ENCODE measurements at places on chromosomes 4 and X.

DNA sequence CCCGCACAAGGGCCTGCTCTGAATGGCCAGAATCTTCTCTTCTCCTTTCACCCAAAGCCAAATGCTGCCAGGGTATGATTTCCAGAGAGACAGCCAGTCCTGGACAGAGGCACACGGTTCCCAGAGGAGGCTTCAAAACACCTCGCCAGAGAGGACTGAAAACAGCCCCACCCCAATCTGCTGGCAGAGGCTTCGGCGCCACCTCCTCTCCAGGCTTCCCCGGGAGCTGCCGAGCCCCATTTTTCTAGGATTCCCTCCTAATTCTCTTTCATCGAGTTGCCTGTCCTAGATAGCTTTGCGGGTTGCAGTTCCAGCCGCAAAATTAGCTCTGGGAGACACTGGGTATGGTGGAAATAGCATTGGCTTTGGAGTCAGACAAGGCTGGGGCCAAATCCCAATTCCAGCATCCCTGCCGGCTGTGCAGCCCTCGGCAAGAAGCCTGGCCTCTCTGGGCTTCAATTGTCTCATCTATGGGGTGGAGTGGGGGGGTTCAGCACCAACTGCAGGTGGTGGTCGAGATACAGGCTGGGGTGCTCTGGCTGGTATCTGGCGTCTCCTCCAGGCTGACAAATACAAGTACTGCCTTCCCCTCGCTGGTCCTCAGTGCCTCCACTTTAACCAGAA, 22.6 kb downstream of the PPP2R2C start:
- DNase-seq: no peak

DNA sequence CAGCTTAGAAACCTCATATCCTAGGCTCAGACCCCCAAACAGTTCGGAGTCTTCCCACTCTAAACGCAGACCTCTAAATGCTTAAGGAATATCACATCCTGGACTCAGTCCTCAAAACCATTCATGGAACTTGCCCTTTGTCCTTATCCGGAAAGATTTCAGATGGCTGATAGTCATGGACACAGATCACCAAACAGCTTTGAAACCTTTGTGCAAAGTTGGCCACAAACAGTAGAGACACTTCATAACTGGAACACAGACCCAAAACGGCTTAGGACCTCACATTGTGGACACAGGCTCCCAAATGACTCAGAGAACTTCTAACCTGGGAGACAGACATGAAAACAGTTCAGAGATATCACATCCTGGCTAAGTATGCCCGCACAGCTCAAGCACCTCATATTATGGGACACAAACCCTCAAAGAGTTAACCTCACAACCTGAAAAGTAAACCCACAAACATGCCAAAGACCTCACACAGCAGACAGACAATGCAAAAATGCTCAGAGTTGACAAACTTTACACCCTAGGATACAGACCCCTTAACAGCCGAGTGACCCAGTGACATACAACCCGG, 15.5 kb downstream of the SUV39H1 start:
- no peak for DNase-seq

GRCh38 chr4:5960252-5960880, 57.9 kb downstream of the C4orf50 start:
- DNase-seq: no peak

GRCh38 chr4:25000639-25001038, 30.1 kb downstream of the LGI2 start:
- DNase-seq: no peak

GRCh38 chr4:169250796-169251195, 20.0 kb downstream of the SH3RF1 start:
- DNase-seq: no peak

DNA sequence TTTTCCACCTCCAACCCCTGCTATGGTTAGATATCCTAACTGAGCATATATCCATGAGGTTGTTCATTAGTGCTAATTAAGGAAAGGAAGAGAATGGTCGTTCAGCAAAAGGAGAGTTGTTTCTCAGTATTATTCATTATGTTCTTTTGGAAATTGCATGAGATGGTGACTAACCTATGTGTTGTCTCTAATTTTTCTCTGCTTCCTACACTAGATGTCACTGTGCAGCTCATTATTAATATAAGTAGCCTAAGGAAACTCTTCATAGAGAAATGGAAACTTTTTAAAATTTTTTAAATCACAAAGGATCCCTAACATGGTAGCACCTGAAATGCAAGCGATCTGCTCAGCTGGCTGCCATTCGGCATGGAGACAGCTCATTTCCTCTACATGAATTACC, 67.7 kb upstream of the FAM9A start:
- no peak for DNase-seq

DNA sequence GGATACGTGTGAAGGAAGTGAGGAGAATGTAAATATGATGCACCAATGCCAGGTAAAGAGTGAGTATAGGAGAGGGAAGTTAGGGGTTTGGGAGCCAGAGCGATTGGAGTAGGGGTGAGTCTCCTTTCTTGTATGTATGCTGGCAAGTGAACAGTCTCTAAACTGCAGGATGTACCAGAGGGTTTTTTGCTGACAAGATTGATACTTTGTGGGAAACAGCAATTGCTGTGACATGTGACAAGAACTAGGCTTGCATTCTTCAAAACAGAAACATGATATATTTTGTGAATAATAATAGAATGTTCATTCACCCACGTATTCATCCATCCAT, 706 bp downstream of the CHIC1 start:
- no peak for DNase-seq

DNA sequence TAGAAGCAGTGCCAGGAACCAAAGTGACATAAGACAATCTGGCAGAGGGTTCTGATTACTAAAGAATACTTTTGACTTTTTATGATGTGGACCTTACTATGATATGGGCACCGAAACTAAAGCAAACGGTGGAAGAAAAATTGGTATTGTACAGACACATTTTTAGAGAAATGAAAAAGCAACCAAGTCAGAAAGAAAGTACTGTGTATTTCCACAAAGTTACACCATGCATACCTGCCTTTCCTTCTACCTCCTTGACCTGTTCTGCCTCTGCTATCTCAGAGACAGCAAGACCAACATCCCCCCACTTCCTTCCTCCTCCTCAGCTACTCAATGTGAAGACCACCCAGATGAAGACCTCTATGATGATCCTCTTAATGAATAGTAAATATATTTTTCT, 88.3 kb downstream of the HUWE1 start:
- no peak for DNase-seq

DNA sequence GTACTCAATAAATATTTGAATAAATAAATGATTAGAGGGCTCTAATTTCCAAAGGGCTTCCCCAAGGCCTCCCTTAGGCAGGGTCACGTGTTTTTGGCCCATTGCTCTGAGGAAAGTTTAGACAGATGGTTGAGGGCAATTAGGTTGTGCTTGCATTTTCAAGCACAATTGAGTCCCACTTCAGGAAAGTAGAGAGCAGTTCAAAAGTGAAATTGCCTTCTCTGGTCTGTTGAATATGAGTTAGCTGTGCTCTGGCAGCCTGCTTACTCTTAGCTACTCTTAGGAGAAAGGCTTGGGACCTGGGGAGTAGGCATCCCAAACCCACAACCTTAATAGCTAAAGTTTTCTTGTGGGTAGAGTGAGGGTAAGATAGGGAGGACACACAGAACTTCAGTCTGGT, 9.0 kb upstream of the DRP2 start:
- no peak for DNase-seq

GRCh38 chr4:65071564-65071963, 598.7 kb downstream of the EPHA5 start:
- DNase-seq: no peak

DNA sequence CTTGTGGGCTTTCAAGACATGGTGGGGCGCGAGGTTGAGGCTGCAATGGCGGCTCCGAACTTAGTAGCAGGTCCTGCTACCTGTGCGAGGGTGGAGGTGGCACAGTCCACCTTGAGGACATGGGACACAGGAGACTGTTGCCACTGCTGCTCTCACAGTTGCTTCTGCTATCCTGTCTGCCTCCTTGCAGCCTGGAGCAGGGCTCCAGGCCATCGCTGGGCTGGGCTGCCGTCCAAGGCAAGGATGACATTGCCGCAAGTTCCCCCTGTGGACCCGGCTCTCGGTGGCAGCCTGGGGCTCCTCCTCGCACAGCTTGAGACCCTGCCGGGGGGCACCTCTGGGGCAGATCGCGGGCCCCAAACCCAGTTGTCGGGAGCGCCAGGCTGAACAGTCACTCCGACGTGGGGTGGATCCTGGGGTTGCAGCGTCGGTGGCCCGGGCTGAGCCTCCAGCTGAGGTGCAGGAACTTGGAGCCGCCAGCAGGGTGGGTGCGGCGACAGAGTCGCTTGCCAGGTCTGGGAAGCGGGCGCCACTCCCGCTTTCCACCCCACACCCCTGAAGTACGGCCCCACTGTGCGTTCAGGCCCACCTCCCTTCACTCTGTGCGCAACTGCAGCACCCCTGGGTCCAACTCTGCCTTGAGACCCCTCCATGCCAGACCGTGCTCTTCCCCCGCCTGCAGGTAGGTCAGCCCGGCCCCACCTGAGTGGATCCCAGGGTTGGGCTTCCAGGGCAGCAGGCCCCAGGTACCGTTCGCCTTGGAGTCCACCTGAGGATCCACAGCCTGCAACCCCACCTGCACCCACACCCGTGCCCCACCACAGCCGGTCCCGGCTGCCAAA, 192.7 kb upstream of the NUDT6 start:
- DNase-seq: no peak

DNA sequence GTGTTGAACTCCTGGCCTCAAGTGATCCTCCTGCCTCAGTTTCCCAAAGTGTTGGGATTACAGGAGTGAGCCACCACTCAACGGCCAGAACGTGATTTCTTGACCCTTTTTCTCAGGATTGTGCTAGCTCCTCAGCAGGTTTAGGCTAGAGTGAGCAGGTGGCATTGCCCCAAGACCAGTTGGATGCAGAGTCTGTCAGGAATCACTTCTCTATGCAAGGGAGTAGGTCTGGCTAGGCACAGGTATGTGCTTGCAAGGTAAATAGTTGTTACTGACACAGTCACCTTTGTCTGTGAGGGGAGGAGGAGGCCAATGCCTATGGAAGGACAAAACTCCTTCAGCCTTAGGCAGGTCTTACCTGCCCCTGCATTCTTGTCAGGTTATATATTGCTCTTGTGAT, 24.2 kb downstream of the SLC25A5 start:
- no peak for DNase-seq

- DNase-seq: no peak
These were observed 503.3 kb downstream of the PCDH18 start for GRCh38 chr4:137029026-137029425.

DNA sequence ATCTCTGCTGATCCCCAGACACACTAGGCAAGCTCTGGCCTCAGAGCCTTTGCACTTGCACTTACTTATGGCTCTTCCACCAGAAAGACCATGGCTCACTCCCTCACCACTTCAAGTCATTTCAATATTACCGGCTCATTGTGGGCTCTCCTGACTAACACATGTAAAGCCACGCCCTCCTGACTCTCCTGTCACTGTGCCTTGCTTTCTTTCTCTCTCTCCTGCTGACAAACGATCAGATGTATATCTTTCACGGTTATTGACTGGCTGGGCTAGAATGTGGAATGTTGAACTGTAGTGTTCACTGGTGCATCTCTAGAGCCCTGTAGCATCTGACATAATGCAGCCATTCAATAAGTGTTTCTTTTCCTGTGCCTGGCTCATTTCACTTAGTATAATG, 425.1 kb downstream of the RAB28 start:
- no peak for DNase-seq

DNA sequence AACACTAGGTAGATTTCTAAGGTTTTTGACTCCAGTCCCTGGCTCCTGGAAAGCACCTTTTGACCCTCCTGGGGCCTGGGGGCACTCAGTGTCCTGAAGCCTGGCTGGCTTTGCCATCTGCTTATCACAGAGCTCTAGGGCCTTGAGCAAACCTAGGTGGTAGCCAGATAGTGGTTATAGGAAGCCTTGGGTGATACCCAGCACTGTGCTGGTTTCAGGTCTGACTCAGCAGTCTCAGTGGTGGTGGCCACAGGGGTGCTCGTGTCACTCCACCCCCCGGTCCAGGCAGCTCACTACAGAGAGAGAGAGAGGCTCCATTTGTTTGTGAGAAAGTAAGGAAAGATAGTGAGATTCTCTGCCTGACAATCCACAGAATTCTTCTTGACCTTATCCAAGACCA, 195.8 kb upstream of the ZFP42 start:
- no peak for DNase-seq

DNA sequence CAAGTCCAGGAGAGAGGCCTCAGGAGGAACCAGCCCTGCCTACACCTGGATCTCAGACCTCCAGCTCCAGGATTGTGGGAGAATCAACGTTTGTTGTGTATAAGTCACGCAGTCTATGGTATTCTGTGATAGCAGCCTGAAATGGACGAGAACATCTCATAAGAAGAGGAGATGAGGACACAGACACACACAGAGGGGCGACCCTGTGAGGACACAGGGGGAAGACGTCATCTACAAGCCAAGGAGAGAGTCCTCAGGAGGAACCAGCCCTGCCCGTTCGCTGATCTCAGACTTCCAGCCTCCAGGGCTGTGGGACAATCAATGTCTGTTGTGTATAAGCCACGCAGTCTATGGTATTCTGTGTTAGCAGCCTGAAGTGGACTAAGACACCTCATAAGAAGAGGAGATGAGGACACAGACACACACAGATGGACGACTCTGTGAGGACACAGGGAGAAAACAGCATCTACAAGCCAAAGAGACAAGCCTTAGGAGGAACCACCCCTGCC, 20.3 kb downstream of the P2RY8 start:
- DNase-seq: no peak

DNA sequence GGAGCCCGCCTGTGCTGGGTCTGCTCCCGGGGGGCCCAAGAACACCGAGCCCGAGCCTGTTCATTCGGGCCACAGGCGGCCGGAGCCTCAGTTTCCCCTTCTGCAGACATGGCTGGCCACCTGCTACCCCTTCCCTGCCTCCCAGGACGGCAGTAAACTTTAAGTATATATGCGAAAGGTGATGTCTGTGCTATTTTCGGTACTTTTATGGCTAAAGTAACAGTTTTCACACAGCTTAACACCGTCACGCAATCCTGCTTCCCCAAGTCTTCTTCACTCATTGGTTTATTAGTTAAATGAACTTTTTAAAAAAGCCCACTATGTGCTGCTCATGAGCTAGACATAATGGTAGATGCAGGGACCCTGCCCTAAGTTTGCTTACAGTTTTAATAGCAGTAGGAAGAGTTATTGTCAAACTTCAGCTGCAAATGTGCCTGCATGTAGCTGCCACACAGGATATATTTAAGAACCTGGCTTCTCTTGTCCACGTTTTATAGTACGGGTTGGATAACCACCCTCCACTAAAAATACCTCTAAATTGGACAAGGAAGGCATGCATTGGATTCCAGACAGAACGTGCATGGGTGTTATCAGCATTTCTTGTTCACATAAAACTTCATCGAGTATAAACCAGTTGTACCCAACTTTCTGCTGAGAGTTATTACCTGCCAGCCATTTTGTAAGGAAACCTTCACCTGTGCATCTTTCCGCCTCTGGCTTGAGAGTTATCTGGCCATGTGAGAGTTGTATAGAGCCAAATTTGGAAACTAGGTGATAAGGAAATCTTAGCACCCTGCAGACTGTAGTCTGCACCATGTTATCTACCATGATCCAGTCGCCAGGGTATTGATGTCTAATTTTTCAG, 741 bp downstream of the ANAPC4 start:
- no peak for DNase-seq

GRCh38 chrX:78934866-78935265, 10.3 kb upstream of the P2RY10 start:
- DNase-seq: no peak

- DNase-seq: no peak
These were observed 229.2 kb downstream of the SLC39A8 start for GRCh38 chr4:102116121-102116520.

Data from activated CD4-positive, alpha-beta T cell treated with anti-CD3 and anti-CD28 coated beads, Interleukin-2, amount 50 U/mL, for 1 hour (primary cell).